EL (cell line): ENCODE measurements at places on chromosomes 5 and 9.

GRCh38 chr9:128891321-128892220, 9.6 kb downstream of the LRRC8A start:
- DNase-seq: no peak

DNA sequence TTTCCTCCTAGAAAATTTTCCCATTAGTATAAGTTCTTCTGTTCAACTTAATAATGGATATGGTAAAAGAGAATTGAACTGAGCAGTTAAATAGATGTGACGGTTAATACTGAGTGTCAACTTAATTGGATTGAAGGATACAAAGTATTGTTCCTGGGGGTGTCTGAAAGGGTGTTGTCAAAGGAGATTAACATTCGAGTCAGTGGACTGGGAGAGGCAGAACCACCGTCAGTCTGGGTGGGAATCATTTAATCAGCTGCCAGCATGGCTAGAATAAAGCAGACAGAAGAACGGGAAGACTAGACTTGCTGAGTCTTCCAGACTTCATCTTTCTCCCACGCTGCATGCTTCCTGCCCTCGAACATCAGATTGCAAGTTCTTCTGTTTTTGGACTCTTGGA, 689.6 kb upstream of the CDH10 start:
- no peak for DNase-seq

DNA sequence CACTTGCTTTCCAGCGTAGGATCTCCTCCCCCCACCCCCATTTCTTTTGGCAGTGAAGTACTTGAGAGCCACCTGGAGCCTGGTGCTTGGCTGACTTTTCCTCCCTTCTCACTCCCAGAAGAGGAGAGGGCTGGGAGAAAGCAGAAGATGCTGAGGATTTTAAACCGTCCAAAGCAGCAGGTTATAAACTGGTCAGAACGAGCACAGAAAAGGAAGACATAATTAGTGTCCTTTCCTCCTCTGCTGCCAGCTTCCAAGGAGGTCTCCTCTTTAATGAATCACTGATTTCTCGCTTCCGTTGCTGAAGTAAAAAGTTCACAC, 563 bp upstream of the FGF10 start:
- DNase-seq: no peak

GRCh38 chr5:67730917-67731474, 484.6 kb upstream of the PIK3R1 start:
- no peak for DNase-seq

- no peak for DNase-seq
These were observed 17.6 kb upstream of the RECK start for GRCh38 chr9:36018891-36019720.

- no peak for DNase-seq
These were observed 192.7 kb downstream of the SMC2 start for GRCh38 chr9:104286799-104287198.

GRCh38 chr9:118521261-118521660, 817.1 kb downstream of the TLR4 start:
- no peak for DNase-seq

DNA sequence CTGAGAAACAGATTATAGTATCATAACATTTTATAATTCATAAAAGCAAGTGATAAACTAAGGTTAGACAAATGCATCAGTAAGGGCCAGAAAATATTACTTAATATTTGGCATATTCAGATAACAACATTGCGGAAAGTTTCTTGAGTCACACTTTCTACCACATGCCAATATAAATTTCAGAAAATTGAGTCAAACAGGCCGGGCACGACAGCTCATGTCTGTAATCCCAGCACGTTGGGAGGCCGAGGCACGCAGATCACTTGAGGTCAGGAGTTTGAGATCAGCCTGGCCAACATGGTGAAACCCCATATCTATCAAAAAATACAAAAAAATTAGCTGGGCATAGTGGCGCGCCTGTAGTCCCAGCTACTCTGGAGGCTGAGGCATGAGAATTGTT, 47.1 kb downstream of the SLC38A9 start:
- no peak for DNase-seq

GRCh38 chr9:32345243-32345642, 39.2 kb upstream of the ACO1 start:
- DNase-seq: no peak

DNA sequence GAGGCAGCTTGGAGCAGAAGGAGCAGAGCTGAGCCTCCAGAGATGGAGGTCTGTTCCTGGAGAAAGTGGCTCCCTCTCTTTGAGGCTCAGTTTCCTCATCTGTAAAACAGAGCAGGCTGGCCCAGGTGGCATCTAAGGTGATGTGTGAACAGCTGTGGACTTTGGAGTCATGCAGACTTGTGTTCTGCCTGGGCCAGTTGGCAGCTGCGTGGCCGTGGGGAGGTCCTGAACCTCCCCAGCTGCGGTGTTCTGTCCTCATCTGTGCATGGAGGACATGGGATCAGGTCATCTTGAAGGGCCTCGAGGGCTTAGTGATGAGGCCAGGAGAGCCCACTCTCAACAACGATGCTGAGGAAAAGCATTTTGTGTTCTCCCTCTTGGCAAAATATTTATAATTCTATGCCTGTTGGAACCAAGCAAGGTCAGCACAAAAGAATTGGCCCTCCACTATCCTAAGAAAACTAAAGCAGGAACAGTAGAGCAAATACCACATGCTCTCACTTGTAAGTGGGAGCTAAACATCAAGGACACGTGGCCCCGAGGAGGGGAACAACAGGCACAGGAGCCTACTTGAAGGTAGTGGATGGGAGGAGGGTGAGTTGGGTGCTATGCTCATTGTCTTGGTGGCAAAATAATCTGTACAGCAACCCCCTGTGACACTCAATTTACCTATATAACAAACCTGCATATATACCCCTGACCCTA, 63.2 kb upstream of the COL15A1 start:
- no peak for DNase-seq

GRCh38 chr5:40428126-40428525, 251.6 kb upstream of the PTGER4 start:
- peak; percentile 77 for DNase-seq

DNA sequence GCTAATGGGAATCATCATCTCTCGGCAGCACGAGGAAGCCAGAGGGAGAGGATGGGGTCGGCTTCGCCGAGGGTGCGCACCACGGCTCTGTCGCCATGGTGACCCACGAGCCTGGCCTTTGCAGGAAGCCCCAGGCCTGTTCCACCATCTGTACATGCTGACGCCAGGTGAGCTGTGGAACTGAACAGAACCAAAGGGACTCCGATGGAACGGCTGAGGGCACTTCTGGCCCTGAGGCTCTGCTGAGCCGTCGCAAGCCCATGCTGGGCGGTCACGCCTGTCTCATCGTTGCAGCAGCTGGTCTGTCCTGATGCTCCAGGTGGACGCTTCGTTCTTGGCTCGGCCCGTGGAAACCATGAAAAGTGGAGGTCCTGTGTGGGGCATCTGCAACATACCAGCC, 34.6 kb upstream of the UBAC1 start:
- DNase-seq: no peak

DNA sequence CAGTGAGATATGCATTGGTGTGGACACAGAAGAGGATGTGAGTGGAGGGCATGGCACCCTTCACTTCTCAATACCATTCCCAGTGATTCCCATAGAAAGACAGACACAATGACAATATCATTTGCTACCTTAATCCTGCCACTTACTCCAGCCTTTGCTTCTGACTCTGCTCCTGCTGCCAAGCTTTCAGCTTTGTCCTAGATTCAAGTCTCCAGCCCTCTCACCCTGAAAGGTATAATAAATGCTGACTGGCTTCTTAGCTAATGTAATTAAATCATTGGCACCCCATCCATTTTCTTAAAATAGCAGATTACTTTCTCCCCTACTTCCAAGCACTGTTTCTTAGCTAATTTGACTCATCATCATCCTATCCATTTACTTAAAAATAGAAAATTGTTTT, 41.1 kb upstream of the CDC42SE2 start:
- no peak for DNase-seq

DNA sequence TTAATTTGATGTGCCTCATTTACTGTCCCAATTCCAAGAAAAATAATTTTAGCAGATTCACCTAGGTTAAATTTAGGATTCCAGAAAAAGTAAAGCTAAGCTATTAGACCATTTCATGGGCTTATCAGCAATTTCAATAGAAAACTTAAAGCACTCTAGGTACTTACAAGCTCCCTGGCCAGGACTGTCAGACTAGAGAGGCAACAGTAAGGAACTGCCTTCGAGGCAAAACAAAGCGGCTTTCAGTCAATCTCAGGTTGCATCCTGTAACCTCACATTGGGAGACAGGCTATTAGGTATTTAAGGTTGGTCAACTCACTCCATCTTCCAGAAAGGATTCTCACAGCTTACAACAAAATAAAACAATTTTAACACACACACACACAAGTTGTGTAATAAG, 48.7 kb upstream of the FSD1L start:
- no peak for DNase-seq

DNA sequence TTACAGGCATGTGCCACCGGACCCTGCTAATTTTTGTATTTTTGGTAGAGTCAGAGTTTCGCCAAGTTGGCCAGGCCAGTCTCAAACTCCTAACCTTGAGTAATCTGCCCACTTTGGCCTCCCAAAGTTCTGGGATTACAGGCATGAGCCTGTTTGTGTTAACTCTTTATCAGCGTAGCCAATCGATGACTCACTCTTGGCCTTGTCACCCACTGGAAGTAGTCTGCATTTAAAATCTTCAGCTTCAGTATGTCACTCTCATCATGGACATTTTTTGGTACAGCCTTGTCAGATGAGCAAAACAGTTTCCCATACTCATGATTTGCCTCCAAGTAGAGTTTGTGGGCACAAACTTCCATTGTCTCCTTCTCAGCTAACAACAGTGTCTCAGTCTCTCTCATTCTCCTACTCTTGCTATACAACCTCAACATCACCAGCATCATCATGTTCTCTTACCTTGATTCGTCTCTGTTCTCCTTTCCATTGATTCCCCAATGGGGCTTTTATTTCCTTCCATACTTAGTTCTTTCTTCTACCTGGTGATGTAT, 22.5 kb downstream of the MUSK start:
- DNase-seq: peak; percentile 64

DNA sequence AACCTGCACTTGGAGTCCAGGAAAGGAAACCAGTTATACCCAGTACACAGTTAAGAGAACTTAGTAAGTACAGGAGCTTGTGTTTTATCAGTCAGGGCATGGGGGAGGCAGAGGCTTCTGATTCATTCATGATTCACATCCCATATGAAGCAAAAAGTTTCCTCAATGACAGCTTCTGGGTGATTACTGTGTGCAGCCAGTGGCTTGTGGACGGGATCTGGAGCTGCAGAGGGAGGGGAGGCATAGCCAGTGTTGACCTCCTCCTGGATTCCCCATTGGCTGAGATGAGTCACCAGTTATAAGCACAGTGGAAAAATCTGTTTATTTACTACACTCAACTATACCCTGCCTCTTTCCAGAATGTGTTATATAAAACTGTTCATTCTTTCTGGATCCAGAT, 17.7 kb downstream of the IL31RA start:
- DNase-seq: peak; percentile 98

GRCh38 chr5:42491699-42492098, 68.5 kb downstream of the GHR start:
- DNase-seq: no peak

GRCh38 chr5:31471916-31472315, 60.0 kb downstream of the DROSHA start:
- peak; percentile 11 for DNase-seq

DNA sequence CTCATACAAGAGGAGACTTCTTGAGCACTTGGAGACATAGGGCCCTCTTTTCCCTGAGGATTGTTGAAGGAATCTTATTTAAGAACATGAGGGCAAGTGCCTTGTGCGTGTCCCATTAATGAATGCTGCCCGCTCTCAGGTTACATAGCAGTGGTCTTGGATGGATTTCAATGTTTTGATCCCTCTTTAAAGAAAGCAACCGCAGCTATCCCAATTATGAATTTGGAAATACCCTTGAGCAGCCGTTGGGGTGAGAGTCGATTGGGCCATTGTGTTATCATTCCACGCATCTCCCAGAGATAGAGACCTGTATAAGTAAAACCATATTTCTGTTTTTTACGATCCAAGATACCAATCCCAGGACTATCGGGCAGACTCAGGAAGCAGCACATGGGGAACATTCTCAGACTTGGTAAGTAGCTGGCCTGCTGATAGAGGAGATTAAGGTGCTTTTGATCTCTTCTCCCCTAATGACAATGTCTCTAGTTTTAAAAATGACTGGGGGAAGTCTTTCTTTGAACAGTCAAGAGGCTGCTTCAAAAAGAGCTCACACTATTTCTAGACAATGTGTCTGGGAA, 145.3 kb downstream of the MACROH2A1 start:
- DNase-seq: no peak

- DNase-seq: no peak
These were observed 11.3 kb downstream of the CTXN3 start for GRCh38 chr5:127660047-127660733.

DNA sequence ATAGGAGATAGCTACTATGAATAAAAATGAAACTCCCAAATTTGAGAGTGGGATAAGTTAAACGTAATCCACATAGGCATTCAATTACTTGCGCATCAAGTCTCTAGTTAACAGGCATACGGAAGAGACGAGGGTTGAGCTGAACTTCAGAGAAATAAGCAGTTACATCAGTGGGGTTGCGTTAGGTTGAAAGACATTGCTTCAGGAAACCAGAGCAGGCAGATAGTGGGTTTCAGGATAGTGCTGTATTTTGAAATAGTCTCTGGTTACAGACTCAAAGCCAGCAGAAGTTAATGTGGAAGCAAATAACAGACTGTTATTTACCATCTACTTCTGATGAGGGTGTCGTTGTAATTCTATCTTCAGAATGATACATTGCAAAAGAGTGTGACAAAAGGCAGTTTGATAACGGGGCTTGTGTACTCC, 533.4 kb downstream of the PDE4D start:
- DNase-seq: no peak

- no peak for DNase-seq
These were observed 84.1 kb downstream of the SH3PXD2B start for GRCh38 chr5:172370237-172370640.

GRCh38 chr9:503326-503725, 288.7 kb downstream of the DOCK8 start:
- no peak for DNase-seq

DNA sequence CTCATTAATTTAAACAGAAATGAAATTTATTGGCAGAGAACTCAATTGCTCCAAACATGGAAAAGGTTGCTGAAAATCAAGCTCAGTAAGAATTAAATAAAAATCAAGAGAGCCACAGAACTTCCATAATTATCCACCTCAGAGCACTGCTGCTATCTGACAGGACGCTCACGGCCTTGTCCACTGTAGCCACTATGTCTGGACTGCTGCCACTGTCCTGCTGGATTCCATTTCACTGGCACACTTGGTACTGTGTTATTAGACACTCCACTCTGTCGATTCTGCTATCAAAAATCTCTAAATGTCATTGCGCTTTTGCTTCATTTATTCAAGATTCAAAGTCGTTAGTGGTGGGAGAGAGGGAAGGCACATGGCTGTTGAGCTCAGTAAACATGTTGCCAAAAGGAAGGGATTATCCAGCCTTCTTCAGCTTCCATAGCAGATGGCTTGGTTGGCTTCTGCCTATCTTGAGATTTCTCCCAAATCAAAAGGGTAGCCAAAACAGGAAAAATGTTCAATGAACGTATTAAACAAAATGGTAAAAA, 815.0 kb downstream of the CDH18 start:
- no peak for DNase-seq

- DNase-seq: peak; percentile 99
These were observed 534.5 kb downstream of the BNC2 start for GRCh38 chr9:16335788-16336580.
